ENCODE measurements at places on chromosomes 4 and X.
A peak's percentile ranks its signal among the peaks of the same experiment; 100 is the strongest.

DNA sequence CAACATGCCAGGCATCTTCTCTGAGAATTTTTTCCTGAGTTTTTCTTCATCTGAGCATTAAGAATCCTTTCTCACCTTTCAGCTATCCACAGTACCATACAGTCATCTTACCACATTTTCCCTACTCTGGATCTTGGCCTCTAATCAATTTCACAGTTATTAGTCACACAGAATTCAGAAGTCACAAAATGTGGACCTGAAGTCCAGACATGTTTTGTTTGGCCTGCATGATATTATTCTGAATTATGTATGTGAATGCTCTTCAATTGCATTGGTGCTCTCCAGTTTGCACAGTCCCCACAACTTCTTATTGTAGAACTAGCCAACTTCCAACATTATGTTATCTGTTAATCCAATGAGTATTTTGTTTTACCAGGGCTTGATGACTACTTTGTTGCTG, 102.3 kb upstream of the GRIA3 start:
- DNase-seq: no peak

- no peak for DNase-seq
Observed at GRCh38 chr4:796206-796605, 29.7 kb downstream of the CPLX1 start.

DNA sequence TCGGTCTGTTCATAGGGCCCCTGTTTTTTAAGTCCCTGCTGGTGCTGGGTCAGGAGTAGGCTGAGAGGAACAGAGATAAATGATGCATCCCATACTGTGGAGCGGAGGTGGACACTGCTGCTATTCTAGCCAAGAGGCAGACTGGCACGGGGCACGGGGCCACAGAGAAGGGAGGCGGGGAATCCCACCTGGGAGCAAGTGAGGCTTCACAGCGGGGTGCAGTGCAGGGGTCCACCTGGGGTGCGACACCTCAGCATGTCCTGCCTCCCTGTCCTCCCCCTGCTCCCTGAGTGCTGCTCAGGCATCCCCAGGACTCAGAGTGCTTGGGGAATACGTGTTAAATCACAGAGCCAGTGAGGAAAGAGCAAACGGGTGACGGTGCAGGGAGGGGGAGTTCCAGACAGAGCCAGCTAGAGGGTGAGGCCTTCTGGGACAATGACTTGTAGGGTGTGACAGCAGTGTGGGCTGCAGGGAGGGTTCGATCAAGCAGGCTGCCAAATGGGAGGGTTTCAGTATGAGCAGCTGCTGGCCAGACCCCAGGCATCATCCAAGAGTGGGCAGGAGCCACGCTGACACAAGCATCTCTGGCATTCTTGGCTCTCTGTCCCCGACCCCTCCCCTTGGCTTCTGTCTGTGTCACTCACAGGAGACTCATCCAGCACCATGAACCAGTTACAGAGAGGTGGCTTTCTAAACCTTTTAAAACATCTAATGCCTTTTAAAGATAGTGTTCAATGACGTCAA, 13.7 kb upstream of the HTRA3 start:
- no peak for DNase-seq

GRCh38 chr4:149168645-149169044, 647.0 kb downstream of the IQCM start:
- no peak for DNase-seq

- no peak for DNase-seq
Observed at GRCh38 chrX:1163231-1163630, 49.2 kb downstream of the CRLF2 start.

DNA sequence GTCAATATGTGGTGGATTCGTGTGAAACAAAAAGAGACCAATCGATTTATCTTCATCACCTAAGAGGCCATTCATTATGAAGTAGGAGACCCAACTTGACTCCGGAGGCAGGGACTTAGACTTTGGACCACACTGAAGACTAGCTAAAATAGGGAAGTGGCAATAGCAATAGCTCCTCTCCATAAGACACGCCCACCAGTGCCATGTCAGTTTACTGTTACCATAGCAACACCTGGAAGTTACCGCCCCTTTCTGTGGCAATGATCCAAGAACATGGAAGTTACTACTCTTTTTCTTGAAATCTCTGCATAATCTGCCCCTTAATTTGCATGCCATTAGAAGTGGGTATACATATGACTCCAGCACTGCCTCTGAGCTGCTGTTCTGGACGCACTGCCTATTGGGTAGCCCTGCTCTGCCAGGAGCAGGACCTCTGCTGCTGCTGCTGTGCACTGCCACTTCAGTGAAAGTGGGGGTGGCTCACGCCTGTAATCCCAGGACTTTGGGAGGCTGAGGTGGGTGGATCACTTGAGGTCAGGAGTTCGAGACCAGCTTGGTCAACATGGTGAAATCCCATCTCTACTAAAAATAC, 163.2 kb downstream of the PRKX start:
- DNase-seq: no peak

- DNase-seq: no peak
Observed at GRCh38 chrX:17923546-17923945, 62.4 kb upstream of the RAI2 start.

GRCh38 chr4:135123632-135124031, 922.0 kb upstream of the PABPC4L start:
- no peak for DNase-seq

DNA sequence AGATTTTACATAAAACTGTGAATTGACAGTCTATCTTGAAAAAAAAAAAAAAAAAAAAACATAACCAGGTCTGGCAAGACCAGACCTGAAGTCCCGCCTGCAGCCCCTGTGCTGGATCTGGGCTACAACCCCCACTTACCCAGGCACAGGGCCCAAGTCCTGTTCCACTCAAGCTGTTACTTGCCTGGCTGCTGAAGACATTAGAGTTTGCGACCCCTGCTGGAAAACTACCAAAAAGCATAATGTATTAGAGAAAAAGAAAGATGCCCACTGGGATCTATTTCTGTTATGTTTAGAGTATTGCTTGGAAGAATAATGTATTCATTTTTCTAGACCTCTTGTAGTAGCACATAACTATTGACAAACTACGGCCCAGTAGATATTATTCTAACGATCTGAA, 4.7 kb downstream of the HS3ST1 start:
- peak; percentile 8 for DNase-seq

- DNase-seq: no peak
Observed at GRCh38 chr4:57905965-57906364, 795.8 kb upstream of the IGFBP7 start.

- DNase-seq: no peak
Observed at GRCh38 chr4:36043901-36044300, 200.4 kb downstream of the ARAP2 start.

- DNase-seq: no peak
Observed at GRCh38 chr4:109798866-109799265, 2.9 kb downstream of the CFI start.

DNA sequence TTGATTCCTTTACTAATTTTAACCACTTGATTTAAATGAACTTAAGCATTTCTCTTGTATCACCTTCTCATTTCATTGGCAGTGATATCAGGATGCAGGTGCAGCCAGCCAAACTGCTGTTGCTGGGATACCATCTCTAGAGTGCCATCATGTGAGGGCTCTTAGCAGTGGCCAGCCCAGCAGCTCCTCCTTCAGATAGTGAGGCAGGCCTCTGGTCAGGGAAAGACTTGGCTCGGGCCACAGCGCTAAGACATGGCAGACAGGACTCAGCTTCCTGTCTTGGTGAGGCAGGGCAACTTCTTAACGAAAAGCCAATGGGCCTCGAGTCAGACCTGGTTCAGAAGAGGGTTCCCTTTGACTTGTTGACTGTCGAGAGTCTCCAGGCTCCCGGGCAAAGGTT, 50.0 kb downstream of the NOP14 start:
- DNase-seq: no peak

- peak; percentile 44 for DNase-seq
Observed at GRCh38 chrX:55907968-55908607, 190.5 kb downstream of the RRAGB start.

- no peak for DNase-seq
Observed at GRCh38 chr4:67446811-67447210, 98.5 kb downstream of the CENPC start.

DNA sequence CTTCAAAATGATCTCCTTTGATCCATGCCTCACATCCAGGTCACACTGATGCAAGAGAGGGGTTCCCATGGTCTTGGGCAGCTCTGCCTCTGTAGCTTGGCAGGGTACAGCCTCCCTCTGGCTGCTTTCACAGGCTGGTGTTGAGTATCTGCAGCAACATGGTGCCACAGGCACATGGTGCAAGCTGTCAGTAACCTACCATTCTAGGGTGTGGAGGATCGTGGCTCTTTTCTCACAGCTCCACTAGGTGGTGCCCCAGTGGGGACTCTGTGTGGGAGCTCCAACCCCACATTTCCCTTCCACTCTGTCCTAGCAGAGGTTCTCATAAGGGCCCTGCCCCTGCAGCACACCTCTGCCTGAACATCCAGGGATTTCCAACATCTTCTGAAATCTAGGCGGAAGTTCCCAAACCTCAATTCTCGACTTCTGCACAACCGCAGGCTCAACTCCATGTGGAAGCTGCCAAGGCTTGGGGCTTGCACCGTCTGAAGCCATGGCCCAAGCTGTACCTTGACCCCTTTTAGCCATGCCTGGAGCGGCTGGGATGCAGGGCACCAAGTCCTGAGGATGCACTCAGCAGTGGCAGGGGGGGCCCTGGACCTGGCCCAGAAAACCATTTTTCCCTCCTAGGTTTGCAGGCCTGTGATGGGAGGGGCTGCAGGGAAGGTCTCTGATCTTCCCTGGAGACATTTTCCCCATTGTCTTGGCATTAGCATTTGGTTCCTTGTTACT, 137.8 kb upstream of the NUDT6 start:
- no peak for DNase-seq

DNA sequence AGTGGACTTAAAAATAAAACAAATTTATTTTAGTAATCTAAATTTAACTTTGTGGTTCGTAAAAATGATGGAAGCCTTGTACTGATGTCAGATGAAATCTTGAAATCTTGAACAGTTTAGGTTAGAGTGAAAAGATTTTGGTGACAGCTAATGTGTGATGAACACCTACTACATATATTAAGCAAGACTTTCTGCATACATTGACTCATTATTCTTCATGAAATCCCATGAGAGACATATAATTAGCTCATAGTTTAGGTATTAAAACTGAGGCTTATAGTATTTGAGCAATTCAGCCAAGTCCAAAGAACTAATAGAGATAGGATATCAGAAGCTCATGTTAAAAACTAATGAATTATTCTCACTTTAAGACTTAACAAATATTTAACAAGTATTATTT, 66.9 kb upstream of the PCDH7 start:
- DNase-seq: no peak

- DNase-seq: no peak
Observed at GRCh38 chr4:169040559-169041261, 30.7 kb upstream of the CBR4 start.

DNA sequence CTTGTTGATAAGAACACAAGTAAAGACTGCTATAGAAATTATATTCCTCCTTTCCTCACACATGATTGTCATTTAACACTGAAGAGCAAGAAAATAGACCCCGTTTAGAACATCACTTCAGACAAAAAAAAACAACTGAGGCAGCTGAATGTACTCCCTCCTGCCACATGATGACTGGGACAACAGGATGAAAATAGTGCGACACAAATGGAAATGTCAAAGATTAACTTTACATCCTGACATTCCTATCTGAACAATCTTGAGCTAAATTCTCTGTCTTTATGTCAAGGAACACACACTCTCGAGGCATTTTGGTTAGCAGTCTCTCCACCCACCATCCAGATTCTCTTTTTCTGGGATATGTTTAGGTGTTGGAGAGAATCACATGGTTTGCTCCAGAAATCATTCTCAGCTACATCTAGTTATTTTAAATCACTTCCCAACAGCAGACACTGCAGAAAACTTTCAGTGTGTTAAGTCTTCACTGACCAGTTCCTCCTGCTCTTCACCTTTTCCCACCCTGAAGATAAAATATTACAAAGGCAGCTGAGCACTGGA, 16.3 kb upstream of the KCNIP4 start:
- no peak for DNase-seq

DNA sequence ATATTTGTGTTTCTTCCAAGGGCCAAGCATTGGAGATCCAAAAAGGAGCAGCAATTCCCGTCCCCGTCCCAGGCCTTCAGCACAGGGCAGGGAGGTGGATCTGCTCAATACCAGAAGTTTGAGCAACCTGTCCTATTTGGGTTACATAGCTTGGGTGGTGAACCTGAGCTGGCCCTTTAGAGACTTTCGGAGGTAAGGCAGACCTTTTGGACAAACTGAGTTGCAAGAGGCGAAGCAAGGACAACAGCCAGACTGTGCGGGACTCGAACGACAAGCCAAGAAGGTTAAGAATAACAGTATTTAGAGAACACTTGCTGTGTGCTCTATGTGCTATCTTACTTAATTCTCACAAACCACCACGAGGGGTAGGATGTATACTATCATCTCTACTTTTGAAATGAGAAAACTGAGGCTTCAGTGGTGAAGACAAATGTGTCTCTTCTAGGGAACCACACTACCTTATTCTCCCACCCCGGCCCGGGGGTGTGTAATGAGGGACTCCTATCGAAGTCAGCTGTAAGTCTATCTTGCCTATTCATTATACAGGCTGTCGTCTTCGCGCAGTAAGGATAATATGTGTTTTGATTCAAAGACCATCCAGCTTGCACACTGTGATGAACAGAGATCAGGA, 1.3 kb downstream of the NOP14 start:
- DNase-seq: no peak

- DNase-seq: peak; percentile 27
Observed at GRCh38 chr4:78056265-78057129, 626 bp upstream of the FRAS1 start.

DNA sequence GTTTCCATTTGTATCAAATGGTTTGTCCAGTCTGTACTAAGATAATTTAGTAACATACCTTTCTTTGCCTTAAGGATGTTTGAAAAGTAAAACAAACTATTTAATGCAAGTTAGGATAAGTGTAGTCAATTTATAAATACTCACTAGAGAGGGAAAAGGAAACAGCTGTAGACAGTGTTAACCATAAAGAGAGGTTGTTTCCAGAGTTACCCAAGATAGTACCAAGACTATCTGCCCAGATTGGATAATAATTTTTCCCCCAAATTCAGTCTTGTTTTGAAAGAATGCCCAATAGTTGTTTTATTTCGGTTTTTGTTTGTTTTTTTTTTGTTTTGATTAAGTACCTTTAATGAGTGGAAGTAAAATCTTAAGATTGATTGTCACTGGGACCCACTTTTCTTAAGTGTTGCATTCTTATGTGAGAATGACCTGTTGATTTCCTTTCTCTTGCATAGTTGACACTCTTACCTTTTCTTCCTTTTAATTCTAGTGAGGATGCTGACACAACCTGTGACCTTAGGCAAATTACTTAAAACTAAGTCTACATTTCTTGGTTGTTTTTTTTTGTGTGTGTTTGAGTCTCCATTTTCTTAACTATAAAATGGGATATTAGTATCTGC, 12.8 kb downstream of the AFF1 start:
- no peak for DNase-seq

Data from stimulated activated naive B cell treated with anti-CD40 and anti-IgM and Interleukin-4, amounts not matched to agents 10 μg/mL and 1 μg/mL and 100 μg/mL, for 72 hours (primary cell).